ENCODE measurements at places on chromosomes 4 and X.

DNA sequence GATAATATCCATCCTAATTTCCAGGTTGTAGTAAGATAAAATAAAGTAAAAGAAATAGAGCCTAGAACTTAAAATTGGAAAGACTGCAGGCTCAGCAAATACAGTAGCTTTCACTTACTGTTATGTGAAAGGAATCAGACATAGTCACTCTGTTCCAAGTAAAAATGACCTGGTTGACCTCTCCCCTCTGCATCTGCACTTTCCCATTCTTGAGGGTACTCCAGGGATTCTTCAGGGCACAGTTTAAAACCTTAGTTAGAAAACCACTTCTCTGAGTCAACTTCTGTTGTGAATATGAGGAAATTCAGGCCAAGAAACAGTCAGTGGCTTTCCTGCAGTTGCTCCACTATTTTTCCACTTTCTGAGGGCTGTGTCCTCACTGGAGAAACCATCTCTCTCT, 42.9 kb downstream of the FRAS1 start:
- no peak for DNase-seq

DNA sequence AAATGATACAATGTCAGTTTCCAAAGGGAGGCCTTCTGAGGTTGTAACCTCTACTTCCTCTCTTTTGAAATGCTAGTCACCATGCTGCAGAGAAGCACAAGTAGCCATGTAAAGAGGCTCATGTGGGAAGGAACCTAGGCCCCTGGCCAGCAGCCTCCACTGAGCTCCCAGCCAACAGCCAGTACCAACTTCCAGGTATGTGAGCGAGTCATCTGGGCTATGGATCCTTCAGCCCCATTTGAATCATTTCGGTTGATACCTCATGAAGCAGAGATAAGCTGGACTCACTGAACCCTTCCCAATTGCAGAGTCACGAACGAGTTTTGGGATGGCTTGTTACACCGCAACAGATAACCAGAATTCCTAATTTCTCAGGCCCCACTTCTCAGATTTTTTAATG, 187.0 kb upstream of the LDB2 start:
- DNase-seq: no peak

DNA sequence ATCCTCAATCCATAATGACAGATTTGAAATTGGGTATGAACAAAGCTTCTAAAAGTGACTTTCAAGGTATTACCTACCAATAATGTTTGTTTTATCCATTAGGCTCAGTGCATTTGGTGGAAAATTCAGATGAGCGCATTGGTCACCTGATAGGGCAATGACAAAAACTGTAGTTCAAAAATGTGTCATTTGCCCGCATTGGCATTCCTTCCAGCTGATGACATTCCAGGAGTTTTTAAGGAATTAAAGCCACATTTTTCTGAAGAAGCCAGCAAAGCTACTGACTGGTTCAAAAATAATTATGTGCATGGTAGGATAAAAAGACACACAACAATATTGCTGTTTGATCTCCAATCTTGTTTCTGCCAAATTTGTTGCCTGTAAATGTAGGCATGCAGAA, 473.4 kb upstream of the CPEB2 start:
- no peak for DNase-seq

- no peak for DNase-seq
Observed at GRCh38 chrX:40474645-40475044, 106.1 kb upstream of the ATP6AP2 start.

DNA sequence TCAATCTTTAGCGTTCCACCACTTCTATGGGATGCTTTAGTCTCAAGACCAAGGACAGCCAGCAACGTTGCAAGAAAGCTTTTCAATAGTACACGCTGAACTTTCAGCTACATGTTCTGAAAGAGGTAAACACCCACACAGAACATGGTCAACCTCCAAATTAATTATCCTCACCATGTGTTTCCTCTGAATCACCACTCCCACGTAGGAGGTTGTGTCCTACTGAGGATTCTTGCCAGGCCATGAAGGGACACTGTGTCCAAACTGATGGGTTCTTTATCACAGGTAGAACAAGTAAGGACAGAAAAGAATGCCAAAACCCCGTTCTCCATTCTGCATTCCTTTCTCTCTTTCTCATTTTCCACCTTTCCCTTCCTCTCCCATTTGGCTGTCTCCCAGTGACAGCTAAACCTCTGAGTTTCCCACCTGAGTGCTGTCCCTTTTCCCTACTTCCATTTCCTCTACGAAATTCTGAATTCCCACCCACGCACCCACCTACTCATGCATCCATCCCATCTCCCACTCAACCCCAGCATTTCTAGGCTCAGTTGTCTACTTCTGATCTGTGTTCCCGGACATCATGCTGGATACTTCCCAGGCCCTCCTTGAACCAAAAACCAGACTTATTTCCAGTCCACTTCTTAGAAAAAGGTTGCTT, 29.0 kb upstream of the GPM6B start:
- DNase-seq: no peak

DNA sequence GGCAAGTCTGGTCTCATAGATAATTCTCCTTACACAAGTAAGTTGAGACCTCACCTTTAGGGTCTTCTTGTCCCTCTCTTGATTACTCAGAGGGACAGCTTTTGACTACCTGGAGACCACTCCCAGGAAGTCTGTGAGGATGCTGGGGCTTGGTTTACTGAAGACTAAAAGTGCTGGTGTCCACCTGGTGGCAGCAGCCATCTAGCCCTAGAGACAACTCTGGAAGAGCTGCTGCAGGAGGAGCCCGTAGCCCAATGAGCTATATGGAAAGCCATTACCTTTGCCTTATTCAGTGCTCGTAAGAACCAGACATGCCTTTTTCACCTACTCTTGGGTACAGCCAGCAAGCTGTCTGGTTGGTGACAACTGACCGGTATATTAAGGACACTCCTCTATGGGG, 7.3 kb downstream of the FGFBP2 start:
- DNase-seq: no peak

DNA sequence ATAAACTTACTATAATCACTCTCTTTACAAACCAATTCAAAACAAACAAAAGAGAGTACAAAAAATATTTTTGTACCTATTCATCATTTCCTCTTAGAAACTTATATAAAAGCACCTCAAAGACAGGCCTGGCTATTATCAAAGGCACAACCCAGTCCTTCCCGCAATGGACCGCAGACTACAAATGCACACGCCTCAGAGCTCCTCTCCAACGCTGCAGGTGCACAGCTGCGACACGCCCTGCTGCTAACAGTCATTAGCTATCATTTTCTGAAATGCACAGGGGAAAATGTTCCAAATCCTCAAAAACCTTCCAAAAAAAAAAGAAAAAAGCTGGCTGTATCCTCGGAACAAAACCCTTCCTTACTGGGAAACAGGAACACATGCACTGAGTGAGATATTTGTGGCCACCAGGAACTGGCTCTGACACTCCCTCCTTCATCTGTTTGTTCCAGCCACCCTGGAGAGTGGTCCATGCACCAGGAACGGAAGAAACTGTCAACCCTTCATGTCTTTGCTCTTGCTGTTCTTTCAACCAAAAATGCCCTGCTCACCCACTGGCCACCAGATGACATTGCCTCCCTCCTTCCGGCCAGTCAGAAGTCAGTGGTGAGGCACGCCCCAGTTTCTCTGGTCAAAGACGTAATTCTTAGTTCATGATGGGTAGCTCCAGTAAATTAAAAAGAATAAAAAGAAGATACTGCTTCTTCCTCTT, 16.7 kb downstream of the IRF2 start:
- no peak for DNase-seq

- no peak for DNase-seq
Observed at GRCh38 chrX:5644776-5645175, 583.9 kb downstream of the NLGN4X start.

DNA sequence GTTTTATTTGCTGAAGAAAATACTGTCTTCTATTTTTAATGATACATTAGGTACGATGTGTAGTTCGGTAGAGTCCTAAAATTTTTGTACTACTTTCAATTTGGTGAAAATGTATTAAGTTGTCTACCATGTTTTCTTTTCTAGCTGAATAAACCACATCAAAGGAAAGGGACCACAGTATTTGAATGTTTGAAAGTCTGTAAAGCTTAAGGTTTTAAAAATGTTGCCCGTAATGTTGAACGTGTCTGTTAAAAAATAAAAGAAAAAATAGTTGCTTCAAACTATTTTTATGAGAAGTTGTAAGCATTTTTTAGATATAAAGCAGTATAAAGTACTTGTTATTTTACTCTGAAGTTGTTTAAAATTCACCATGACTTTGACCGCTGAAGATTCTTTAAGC, 3.2 kb downstream of the CDKN2AIP start:
- DNase-seq: no peak

DNA sequence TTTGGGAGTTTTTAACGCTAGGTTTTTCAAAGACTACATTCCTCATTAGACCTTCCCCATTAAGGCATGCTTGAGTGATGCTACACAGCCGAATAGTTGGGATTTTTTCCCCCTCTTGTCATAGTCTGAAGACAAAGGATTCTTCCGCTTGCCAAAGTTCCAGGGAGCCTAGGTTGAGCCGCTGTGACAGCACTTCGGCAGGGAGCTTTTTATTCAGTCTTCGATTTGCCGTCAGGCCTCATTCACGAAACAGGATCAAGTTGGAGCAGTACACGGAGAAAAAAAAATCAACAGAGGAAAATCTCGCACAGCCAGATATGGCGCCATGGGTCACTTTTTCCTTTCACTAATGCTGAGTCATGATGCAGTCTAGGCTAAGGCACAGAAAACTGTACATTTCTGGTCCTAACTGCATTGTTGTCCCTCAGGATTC, 24.3 kb downstream of the SHROOM3 start:
- DNase-seq: no peak

DNA sequence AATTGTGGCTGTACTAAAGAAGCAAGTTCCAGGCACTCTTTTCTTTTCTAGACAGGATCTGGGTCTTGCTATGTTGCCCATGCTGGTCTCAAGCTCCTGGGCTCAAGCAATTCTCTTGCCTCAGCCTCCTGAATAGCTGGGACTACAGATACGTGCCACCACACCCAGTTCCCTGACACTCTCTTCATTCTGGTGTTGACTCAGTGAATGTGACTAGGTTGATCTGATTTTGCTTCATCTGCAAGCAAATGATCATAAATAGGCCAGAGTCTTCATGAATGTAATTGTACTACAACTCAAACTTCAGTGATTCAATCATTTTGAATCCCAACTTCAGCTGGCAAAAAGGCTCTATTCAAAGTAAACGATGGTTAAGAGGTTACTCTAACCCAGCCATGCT, 78.5 kb downstream of the APBB2 start:
- DNase-seq: no peak

DNA sequence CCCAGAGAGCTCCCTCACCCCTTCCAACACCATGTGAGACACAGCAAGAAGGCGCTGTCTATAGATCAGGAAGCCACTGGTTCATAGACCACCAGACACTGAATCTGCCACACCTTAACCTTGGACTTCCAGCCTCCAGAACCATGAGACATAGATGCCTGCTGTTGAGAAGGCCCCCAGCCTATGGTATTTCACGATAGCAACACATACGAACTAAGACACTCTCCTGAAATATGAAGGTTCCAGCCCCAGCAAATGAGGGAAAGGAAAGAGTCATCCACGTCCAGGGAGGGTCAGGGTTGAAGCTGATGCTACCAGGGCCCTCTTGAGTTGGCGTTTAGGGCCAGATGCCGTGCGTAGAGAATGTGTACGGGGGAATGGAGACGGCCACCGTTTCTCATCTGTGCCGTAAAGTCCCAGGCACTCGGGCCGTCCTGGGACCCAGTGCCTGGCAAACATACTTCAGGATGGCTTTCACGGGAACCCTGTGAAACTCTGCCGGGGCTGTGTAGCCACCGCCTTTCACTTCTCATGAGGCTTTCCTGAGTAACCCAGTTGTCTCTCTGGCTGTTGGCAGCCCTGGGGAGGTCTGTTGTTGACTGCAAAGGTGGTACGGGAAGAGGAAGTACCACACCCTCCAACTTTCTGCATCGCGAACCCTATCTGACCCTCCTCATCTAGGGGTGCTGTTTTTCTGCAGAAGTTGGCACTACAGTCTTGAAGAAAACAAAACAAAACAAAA, 17.7 kb upstream of the P2RY8 start:
- DNase-seq: no peak

DNA sequence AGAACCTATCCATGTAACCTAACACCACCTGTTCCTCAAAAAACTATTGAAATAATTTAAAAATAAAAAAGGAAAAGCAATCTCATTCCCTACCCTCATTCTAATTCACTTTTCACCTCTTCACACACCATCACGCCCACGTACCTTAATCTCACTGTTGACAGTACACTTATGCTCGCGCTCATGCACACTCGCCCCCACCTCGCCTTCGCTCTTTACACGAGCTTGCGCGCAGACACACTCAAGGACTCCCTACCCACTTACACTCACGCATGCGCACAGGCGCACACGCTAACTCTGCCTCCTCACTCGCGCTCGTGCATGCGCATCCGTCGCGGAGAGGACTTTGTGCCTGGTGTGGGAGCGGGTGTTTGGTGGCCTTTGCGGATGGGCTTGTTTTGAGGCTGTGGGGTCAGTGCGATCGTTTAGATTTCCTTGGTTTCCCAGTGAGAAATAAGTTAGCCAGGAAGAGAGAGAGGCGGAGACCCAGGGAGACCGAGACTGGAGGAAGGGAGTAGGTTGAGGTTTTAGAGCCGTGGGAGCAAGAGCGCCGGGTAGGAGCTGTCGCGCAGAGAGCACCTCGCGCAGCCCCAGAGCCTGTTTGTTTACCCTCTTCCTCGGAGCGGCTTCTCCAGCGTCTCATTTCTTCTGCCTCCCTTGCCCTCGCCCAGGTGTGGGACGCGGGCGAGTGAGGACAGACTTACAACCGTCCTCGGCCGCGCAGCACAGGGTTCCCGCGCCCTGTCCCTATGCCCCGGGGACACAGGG, 8.1 kb upstream of the GSX2 start:
- DNase-seq: peak; percentile 48

DNA sequence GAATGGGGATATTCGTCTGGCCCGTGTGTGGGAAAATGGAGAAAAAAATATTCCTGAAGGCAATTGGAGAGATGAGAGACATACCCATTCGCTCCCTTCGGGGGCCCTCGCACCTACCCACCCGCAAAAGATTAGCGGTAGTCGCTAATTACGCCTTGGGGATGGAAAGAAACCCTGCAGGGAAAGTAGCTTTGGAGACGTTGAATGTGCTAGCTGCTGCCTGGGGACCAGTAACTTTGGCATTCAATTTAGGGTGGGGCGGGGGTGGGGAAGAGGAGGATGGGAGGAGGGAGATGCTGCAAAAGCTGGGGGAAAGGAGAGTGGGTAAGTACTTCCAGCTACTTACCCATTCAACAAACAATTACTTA, 407 bp upstream of the ZC4H2 start:
- no peak for DNase-seq

GRCh38 chrX:65687367-65687766, 19.9 kb downstream of the MSN start:
- no peak for DNase-seq

DNA sequence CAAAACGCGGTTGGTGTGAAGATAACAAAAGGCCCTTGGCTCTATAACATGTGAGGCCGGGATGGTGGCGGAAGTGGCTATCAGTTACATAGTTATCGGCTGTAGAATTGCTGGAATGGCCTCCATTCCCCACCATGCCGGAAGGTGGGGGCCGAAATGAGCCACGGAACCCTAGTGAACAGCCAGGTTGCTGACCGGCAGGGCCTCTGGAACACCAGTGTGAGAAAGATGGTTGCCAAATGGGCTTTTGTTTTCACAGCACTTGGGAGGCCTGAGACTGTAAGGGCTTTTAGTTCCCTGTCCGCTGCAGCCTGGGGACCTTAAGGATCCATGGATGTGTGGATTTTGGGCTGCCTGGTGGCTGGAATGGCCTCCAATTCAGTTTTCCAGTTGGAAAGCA, 23.3 kb upstream of the ARX start:
- DNase-seq: no peak
